ENCODE measurements at places on chromosomes 5 and 9.

- DNase-seq: no peak
Observed at GRCh38 chr5:2222246-2222992, 339.7 kb upstream of the IRX4 start.

- no peak for DNase-seq
Observed at GRCh38 chr5:90601468-90601867, 42.9 kb downstream of the ADGRV1 start.

GRCh38 chr5:51832934-51833470 lies 449.8 kb downstream of the ISL1 start:
- no peak for DNase-seq

DNA sequence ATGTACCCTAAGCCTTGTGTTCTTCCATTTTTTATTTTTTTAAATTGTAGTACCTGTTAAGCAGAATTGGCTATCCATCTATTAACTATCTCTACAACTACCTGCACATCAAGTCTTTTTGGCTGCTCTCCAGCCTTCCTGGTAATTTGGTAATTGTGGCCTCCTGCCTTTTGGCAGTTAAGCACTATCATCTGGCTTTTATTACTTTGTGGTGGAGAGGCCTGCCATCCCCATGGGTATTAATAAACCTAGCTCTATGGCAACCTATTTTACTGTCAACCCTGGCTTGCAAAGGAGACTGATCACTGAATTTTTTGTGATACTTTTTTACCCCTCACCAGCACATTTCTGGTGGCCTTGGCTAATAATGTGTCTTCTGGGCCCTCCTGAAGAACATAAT lies 20.5 kb downstream of the SELENOP start:
- DNase-seq: no peak

DNA sequence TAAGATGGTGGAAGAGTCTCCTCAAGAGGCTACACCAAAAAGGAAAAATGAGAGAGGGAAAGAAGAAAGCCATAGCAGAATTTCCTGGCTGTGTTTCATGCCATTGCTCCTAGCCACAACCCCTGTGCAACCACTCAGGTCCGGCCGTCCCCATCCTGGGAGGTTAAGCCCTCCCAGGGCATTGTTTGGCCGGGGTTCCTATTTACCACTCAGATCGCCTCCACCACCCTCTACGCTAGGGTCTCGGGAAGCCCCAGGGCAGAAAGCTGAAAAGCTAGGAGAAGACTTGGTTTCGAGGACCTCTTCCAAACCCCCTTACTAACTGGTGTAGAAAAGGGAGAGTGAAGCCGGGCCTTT lies 715 bp downstream of the RC3H2 start:
- no peak for DNase-seq

- DNase-seq: no peak
Observed at GRCh38 chr5:143462431-143462830, 58.9 kb upstream of the NR3C1 start.

DNA sequence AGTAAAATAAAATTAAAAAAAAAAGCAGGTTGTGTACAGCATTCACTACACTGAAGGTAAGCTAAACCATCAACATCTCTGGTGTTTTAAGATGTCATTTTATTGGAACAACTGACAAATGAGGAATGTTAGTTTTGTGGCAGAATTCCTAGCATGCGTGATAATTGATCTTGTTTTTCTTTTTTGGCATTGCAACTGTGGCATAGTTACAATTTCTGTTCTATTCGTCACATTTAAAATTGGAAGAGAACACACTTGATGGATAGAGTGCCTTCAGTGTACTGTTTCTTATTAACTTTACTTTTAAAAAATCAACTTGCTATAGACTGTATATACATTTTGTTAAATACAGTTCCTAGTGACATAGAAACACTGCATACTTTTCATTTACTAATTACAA lies 43.6 kb upstream of the TNFSF15 start:
- no peak for DNase-seq

DNA sequence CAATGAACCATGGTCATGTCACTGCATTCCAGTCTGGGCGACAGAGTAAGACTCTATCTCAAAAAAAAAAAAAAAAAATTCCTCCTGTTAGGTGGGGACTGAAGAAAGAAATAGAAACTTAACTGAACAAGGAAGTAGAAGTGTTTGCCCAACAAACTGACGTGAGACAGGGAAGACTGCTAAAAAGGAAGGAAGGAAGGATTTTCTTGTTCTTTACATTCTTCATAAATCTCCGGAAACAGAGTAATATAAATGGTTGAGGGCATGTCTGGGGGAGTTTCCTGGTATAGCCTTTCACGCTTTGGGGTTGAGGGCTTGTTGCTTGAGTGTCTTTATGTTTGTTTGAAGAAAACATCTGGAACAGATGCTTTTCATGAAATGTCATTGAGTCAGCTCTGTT lies 3.1 kb downstream of the TOR1B start:
- DNase-seq: no peak

DNA sequence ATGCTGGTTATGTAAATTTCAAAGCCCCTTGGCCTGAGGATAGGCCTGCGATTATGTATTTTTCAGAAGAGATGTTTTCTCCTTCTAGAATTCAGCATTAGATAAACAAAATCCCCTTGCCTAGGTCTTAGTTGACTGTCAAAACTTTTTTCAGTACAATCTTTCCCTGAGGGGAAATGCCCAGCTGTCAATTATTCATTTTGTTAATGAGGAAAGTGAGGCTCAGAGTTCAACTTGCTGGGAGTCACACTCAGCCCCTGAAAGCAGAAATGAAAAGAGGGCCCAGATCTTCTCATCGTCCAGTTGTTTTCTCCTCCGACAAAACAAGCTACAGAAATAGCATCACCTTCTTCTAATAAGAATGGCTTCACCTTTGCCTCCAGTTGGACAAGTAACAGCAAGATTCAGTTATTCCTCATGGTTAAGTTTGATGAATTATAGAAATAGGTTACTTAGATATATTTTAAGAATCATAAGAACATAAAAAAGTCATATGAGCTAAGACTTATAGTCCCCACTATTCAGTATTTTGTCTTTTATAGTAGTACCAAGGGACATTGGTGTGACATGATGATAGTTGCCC lies 627.1 kb upstream of the WWC1 start:
- DNase-seq: no peak

GRCh38 chr5:143791848-143792731 lies 19.9 kb upstream of the HMHB1 start:
- no peak for DNase-seq

DNA sequence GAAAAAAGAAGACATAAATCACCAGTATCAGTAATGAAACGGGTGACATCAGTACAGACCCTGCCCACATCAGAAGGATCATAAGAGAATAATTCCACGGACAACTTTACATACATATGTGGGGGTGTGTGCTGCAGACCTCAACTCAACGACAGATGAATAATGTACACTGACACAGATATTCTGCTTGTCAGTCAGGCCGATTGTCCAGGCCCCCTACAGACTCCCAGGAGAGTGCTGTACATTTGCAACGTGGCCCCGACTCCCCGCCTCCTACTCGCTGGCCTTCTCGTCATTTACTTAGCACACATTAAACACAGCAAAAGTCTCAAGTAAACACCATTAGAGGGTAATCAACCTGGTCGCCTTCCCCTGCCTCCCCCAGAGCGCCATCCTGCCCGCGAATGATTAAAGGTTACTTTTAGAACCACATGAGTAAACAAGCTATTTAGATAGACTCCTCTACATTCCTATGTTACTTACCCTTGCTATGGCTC lies 3.5 kb upstream of the TMED9 start:
- no peak for DNase-seq

DNA sequence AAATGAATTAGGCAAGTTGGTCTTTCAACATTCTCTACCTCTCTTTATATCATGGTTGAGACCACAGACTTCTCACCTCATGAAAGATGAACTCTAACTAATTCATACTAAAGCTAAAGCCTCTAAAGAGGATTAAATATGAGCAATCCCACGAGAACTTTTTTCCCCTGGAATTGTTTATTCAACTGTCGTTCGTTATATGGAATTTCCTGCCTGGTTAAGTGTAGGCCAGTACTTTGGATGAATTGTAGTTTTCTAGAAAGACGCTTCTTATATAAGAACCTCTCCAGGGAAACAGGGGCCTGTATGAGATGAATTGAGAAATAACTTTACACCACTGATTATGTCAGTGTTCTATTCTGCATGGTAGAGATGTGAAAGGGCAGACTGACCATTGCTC lies 42.9 kb downstream of the PDCD1LG2 start:
- no peak for DNase-seq

- DNase-seq: no peak
Observed at GRCh38 chr9:120938851-120939250, 12.3 kb upstream of the TRAF1 start.

DNA sequence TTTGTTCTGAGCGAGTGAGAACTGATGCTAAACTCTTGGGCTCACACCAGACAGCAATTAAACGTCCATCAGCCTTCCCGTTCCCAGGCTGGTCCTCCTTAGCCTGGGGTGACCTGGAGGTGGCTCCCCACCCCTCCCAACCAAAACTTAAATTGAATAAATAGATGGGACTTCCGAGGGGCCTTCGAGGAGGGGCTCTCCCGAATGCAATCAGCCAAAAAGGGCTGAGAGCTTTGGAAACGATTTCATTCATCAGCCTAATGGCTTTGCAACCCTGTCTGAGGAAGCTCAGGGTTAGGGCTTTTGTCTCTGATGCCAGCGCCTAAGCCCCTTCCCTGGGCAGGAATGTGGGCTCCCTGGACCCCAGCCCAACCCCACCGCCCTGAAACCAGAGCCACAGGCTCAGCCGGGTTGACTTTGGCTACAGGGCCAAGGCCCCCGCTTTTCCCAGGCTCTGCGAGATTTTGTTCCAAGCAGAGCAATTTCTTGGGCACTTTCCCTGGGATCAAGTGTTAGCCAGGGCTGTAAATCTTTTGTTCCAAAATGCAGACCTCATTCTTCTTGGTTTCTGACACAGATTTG lies 29.2 kb downstream of the LHX3 start:
- no peak for DNase-seq

- DNase-seq: no peak
Observed at GRCh38 chr5:171355302-171355724, 32.3 kb upstream of the NPM1 start.

GRCh38 chr9:4815381-4815956 lies 22.7 kb downstream of the RCL1 start:
- no peak for DNase-seq

DNA sequence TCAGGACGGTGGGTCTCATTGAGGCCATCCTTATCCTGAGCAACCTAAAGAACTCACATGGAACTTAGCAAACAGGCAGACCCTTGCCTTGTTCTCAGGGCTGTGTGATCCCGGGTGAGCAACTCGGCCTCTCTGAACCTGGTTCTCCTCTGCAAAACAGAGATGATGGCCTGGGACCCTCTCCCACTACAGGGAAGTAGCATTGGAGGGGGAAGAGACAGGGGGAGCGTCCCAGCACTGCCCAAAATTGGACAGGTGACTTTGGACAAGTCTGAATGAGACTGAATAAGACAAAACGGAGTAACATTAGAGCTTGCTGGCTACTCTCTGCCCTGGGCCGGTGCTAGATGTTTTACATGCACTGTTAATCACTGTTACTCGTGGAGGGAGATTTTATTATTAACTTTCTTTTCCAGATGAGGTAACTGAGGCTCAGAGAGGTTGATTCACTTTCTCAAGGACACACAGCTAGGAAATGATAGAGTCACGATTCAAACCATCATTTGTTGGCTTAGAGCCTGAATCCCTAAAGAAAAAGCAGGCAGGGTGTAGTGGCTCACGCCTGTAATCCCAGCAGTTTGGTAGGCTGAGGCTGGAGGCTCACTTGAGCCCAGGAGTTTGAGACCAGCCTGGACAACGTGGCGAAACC lies 136.4 kb downstream of the C9orf50 start:
- no peak for DNase-seq

DNA sequence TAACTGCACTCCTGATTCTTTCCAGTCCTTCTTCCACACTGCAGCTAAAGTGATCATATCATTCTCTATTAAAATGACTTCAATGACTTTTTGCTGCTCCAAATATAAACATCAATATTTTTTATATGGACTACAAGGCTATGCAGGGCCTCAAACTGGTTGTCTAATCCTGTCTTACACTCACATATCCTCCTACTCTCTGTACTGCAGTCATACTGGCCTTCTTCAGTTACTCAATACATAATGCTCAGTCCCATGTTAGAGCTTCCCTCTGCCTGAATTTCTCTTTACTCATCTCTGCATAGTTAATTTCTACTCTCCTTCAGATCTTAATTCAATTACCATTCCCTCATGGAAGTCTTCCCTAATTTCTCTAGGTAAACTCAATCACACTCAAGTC lies 3.4 kb downstream of the MEIKIN start:
- DNase-seq: no peak

DNA sequence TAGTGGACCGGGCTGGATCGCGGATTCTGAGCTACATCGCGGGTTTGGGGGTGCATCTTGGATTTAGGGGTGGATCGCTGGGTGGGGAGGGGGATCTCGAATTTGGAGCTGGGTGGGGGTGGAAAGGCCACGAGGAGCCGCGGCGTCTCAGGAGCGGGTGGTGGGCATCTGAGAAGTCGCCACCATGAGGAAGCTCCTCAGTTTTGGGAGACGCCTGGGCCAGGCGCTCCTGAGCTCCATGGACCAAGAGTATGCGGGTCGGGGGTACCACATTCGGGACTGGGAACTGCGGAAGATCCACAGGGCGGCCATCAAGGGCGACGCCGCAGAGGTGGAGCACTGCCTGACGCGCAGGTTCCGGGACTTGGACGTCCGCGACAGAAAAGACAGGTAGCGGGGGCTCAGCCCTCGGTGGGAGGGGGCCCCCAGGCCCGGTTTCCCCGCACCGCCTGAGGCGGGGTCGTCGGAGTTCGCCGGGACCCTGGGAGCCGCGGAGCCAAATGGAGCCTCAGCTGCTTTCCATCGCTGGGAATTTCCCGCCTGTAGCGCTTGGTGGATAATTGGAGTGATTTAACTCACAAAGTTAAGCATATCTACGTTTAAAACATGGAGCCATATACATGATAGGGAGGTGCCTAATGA lies 376 bp downstream of the ANKRD18B start:
- no peak for DNase-seq

DNA sequence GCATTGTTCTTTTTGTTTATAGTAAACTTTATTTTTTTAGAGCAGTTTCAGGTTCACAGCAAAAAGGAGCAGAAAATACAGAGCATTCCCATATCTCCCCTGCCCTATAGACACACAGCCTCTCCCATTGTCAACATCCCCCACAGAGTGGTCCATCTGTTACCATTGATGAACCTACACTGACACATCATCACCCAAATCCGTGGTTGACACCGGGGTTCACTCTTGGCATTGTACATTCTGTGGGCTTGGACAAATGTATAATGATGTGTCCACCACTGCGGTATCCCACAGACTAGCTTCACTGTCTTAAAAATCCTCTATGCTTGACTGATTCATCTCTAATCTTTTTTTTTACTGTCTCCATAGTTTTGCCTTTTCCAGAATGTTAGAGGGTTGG lies 120.7 kb upstream of the SPATA31C2 start:
- DNase-seq: no peak

DNA sequence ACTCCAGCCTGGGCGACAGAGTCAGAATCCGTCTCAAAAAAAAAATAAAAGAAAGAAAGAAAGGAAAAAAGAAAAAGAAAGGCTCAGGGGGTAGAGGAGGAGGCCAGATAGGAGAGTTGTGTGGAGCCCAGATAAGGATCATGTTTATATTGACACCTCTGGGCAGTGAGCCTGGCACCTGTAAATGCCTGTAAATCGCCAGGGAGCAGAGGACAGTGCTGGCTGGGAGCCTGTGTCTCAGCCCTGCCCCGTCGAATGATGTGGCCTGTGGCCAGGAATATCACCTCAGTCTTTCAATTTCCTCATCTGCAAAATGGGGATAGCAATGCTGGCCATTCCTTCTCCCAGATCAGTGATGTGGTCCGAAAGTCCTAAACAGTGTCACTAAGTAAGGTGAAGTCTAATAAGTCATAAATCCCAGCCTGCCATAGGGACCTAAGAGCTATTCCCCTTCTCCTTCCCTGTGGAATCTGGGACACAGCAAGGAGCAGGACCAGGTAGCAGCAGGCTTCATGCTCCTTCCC lies 10.3 kb upstream of the ABO start:
- no peak for DNase-seq

GRCh38 chr5:160376416-160376815 lies 6.0 kb upstream of the C1QTNF2 start:
- DNase-seq: no peak

Measured in iPS DF 6.9 (cell line).